ENCODE measurements at places on chromosomes 7 and 10.
A peak's percentile ranks its signal among the peaks of the same experiment; 100 is the strongest.

DNA sequence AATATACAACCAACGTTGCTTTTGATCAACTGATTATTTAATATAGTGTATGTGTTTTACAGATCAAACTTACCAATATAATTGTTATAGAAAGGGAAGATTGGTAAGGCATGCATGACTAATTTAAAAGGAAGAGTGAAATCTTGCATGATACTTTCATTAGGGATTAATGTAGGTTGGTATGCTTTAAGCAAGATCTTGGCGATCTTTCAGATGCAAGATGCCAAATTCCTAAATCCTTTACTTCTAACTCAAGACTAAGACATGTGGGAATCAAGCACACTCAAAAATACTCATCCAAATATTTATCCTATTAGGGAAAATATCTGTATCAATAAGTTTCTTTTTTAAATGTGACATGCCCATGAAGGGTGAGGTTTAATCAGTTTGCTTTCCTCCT, 321.4 kb upstream of the MEOX2 start:
- no peak for DNase-seq

DNA sequence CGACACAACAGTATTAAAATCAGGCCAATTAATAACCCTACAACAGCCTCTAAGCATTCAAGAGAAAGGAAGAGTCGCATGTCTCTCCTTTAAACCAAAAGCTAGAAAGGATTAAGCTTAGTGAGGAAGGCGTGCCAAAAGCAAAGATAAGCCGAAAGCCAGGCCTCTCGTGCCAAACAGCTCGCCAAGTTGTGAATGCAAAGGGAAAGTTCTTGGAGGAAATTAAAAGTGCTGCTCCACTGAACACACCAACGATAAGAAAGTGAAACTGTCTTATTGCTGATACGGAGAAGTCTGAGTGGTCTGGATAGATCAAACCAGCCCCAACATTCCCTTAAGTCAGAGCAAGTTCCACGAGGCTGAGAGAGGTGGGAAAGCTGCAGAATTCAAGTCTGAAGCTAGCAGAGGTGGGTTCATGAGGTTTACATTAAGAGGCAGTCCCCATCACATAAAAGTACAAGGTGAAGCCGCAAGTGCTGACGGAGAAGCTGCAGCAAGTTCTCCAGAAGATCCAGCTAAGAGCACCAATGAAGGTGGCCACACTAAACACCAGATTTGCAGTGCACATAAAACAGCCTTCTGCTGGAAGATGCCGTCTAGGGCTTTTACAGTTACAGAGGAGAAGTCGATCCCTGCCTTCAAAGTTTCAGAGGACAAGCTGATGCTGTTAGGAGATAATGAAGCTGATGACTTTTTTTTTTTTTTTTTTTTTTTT, 194.8 kb downstream of the MAD1L1 start:
- no peak for DNase-seq

DNA sequence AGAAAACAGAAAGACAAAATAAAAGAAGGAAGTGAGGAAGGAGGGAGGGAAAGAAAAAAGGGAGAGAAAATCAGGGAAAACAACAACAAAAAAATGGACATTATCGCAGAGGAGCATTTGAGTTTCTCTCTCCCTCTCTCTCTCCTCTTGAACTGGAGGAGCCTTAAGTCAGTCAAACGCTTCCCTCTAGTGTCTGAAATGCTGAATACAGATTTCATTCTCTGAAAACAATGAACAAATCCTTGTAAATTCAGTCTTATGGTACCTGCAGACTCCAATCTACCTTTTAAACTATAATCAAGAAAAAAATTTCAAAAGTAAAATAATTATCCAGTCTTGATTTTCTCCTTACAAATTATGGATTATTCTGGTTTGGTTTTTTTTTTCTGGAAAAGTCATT, 89.2 kb upstream of the PFKP start:
- DNase-seq: no peak

- DNase-seq: peak; percentile 85
Measured at GRCh38 chr7:120586571-120586970, 271.4 kb downstream of the TSPAN12 start.

- DNase-seq: no peak
Measured at GRCh38 chr10:116589926-116590325, 833 bp upstream of the PNLIPRP1 start.

DNA sequence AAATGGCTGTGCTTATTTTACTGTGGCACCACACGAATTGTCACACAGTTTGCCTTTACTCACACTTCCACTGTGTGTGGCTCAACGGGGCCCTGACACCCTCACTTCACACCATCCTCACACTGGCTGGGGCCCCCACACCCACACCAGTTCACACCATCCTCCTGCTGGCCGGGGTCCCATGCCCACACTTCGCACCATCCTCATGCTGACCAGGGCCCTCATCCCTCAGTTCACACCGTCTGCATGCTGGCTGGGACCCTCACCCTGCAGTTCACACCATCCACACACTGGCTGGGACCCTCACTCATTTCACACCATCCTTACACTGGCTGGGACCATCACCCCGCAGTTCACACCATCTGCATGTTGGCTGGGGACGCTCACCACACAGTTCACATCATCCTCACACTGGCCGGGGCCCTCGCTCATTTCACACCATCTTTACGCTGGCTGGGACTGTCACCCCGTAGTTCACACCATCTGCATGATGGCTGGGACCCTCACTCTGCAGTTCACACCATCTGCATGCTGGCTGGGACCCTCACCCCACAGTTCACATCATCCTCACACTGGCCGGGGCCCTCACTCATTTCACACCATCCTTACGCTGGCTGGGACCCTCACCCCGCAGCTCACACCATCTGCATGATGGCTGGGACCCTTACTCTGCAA, 36.0 kb downstream of the BRI3 start:
- DNase-seq: no peak

DNA sequence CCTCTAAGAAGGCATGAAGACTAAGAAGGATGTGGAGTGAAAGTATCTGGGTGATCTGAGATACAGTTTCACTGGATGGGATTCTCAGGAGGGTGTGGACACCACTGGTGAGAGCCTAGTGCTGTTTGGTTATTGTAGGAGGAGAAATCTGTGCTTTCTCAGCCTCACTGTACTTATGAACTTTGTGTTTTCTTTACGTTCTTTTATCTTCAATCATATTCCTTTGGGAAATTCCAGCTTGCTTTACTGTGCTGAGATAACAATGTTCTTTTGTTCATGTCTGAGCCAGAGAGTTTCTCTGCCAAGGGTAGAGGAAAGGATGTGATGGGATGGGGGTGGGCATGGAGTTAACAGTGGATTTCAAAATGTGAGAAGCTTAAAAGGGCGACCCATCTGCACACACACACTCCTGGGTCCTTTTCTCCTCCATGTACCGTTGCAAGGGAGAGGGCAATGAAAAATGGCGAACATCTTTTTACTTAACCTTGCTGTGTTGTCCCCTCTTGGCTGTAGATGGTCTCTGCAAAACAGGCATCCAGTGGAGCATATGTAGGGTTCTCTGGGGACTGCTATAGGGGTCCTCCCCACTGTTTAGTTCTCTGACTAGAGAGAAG, 25.0 kb upstream of the TAX1BP1 start:
- DNase-seq: no peak

- no peak for DNase-seq
Measured at GRCh38 chr10:96366508-96366907, 7.7 kb upstream of the OPALIN start.

DNA sequence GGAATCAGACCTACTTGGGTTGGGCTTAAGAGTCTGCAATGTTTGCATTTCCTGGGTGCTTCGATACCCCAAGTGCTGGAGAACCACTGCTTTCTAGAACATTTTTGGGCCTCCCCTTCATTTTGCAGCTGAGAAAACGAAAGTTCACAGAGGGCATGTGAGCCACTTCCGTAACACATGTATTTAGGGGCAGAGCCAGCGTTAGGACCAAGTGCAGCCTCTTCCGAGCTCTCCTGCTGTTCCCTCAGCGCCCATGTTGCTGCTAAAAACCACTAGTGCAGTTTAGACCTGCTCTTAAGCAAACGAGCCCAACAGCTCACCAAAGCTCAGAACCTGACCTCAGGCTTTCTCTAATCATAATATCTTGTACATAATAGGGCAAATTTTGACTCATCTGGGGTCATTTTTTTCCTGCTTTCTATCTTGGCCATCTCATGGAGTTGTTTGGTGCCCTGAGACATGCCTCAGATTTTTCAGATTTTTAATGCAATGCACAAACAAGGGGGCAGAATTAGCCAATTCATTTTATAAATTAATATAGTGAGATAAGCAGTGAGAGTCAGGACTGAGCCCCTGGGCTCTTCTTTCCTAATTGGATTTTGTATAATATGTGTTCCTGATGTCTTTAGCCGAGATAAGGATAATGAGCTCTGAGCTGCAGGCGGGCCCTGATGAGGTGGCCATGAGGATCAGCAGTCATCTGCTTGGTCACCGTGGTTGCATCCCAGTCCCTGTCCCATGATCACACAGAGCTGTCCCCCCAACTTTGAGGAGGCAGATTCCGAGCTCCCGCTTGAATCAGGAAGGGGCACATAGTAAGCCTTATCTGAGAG, 12.9 kb downstream of the BAG3 start:
- no peak for DNase-seq

GRCh38 chr10:52542906-52543305, 228.8 kb downstream of the DKK1 start:
- DNase-seq: no peak

GRCh38 chr7:138105221-138105620, 29.0 kb downstream of the AKR1D1 start:
- no peak for DNase-seq

DNA sequence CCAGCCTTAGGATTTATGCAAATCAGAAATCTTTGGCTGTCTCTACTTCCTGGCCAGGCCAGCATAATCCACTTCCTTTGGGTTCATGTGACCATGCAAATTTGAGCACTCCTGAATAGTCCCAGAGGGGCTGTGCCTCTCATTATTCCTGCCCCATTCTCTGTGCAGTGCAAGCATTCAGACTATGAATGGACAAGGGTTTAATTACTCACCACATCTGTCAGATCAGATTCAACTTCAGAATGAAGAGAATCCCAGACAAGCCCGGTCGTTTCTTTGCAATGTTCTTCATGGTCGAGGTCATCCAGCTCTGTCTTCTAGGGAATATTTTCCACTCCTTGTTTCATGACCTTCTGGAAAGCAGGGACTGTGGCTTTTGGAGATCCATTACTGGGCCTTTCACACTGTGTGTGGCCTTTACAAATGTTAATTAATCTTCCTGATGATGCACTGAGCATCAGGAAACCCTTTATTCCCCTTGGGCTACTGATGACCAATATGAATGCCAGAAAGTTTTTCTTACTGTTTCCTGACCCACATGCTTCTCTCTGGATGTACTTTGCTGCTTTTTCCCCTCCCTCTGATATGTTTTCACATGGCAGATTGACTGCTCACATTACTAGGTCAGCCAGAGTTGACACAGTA, 217.6 kb upstream of the TCF7L2 start:
- no peak for DNase-seq

DNA sequence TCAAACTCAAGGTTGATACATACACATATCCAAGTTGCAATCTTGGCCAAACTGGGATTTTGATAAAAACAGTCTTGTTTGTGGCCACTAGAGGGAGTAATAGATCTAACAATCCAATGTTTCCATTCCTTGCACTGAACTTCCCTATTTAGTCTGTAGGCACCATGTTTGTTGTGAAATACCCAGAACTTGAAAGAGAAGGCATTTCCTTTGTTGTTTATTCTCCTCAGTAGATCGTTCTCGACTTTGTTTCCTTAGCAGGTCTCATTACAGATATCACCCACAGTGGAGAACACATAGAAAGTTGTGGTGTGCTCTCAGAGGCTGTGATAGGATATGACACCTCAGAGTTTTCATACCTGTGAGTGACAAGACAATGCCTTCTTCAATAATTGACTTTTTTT, 70.3 kb upstream of the MXI1 start:
- no peak for DNase-seq

- no peak for DNase-seq
Measured at GRCh38 chr10:24390746-24391145, 181.8 kb downstream of the KIAA1217 start.

- DNase-seq: no peak
Measured at GRCh38 chr10:9137368-9137767, 1082.9 kb downstream of the GATA3 start.

GRCh38 chr10:62230344-62231121, 38.1 kb downstream of the RTKN2 start:
- DNase-seq: no peak

DNA sequence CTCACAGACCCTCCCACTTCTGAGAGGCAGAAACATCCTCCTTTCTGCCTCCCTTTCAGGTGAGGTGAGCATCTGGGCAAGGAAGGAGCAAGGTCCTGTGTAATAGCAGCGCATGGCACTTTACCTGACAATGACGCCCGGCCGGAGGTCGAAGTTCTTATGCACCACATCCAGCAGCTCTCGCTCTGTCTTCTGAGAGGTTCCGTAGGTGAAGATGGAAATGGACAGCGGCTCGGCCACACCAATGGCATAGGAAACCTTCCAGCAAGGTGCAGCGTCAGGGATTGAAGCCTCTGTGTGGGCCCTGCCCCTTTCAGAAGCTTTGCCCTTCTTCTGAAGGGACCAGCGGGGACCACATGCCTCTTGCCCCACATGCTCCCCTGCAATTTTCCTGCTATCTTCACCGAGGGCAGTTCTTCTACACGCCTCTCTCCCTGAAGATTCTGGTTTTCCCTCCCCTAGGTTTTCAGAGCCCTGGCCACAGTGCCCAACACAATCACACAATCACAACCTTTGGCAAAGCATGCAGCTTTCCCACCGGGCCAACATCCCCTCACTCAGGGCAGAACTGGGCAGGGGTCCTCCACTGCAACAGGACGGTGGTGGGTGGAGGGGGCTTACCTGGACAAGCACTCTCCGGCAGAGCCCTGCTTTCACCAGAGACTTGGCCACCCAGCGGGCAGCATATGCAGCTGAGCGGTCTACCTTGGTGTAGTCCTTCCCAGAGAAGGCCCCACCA, 14.9 kb downstream of the MAT1A start:
- no peak for DNase-seq

DNA sequence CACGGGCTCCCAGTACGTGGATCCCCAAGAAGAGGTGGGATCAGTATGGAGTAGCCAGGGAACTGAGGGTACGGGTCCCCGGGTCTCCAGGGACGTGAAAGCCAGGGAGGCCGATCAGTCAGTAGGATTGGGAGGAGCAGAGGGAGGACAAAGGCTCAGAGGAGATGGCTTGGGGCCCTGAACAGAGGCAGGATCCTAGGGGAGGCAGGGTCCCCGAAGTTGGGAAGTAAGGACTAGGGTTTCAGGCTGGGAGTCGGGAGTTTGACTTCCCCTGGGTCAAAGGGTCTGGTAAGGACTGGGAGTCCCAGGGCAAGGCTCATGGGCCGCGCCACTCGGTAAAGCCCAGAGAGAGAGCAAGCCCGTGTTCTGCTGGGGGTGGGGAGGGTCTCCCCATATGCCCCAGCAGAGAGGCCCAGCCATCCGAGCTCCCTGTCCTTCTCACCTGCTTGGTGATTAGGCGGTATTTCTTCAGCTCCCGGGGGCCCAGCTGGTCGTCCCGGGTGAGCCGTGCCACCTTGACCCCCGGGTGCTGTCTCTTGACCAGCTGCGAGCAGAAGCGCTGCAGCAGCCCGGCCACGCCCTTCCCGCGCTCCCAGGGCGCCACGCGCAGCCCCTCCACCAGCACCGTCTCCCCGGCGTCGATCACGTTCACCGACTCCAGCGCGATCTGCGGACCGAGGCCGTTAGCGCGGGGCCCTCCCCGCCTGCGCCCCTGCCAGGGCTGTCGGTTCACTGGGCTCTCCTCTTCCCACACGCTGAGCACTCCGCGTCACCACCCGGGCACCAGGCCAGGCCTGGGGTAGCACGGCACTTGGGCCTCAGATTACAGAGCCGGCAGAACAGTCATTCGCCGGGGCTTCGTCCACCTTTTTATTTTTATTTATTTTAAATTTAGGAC, 7.0 kb downstream of the NAT16 start:
- peak; percentile 69 for DNase-seq

All from kidney (tissue), 22 donors.